ENCODE measurements at places on chromosomes 1 and 21.

GRCh38 chr21:34599534-34600101 lies 15.3 kb downstream of the RCAN1 start:
- no peak for DNase-seq

DNA sequence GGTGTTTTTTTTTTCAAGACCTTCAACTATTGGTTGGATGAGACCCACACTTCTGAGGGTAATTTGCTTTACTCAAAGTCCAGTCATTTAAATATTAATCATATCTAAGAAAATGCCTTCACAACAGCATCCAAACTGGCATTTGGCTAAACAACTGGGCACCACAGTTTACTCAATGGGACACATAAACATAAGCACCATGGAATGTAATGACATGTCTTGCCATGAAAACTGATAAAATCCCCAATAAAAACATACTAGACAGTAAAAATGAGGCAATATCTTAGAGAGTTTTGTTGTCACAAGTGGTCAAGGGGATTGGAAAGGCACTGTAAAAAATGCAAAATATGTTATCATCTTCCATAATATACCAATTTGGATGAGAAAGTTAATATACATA lies 838.8 kb upstream of the ADAMTS5 start:
- DNase-seq = no peak

- no peak for DNase-seq
These were observed 127.6 kb upstream of the VAMP3 start for GRCh38 chr1:7643530-7643929.

- DNase-seq = no peak
These were observed 11.0 kb downstream of the SFPQ start for GRCh38 chr1:35181790-35182455.

GRCh38 chr1:228490120-228491078 lies 3.2 kb downstream of the RNF187 start:
- DNase-seq = no peak

GRCh38 chr1:91833946-91834345 lies 52.0 kb downstream of the TGFBR3 start:
- DNase-seq = no peak

DNA sequence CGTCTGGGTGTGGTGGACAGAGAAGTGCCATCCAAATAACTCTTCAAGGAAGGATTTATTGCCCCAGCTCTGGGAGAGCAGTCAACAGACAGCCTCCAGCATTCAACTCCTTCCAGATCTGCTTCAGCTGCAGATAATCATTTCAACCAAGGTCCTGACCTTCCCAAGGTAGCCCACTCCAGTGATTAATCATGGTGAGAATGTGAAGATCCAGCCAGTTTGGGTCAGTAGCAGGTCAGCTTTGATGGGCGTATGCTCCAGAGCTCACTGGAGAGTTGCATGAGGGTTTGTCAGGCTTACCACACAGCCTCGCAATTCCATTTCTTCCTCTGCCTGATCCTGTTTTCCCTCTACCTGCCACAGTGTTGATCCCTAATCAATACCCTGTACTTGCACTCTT lies 214.5 kb upstream of the ZRANB2 start:
- DNase-seq = no peak

DNA sequence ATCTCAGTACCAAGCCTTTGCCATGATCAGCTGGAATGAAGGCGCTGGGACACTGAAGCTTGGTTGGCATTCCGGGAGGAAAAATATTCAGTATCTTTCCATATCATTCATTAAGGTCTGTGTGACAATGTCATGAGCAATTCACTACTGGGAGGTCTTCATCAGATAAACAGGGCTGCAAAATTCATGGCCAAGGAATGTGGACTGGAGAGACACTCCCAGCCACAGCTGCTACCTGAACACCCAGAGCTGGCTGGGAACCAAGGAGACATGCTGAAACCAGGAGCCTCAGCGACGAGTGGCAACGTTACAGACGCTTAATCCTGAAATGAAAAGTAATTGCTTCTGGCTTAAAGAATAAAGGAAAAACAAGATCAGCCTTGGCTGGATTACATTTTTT lies 30.6 kb upstream of the DDAH1 start:
- DNase-seq = no peak

DNA sequence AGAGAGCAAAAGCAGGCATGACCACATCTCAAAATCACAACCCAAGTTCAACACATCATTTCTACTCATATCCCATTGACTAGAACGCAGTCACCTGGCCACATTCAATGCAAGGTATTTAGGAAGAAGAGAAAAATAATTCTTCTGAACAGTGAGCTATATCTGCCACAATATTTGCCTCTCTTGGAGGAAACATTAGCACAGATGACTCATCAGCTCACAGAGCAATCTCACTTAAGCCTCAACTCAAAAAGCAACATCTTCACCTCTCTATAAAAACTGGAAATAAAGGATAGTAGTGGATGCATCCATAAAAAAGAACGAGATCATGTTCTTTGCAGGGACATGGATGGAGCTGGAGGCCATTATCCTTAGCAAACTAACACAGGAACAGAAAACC lies 143.9 kb upstream of the FMN2 start:
- no peak for DNase-seq

- DNase-seq = no peak
These were observed 14.6 kb upstream of the PKP1 start for GRCh38 chr1:201268604-201269151.

- no peak for DNase-seq
These were observed 7.1 kb downstream of the PSRC1 start for GRCh38 chr1:109275706-109276345.

GRCh38 chr1:19208710-19209438 lies 1.2 kb downstream of the UBR4 start:
- DNase-seq = no peak

- DNase-seq = no peak
These were observed 273.5 kb downstream of the GPR52 start for GRCh38 chr1:174721246-174721645.

DNA sequence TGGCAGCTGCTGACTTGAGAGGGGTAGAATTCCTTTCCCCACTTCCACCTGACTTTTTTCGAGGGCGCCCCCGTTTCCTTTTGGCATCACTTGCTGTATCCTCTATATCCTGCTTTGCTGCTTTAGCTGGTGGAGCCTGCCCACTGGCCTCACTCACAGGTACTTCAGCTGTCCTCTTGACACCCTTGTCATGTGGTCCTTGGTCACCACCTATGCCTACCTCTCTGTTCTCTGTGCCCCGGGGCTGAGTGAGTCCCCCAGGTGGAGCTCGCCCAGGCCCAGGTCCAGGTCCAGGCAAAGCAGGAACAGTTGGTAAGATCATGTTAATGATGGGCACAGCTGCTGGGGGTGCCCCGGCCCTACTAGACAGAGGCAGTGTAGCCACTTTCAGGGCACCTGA lies 4.5 kb downstream of the RFX5 start:
- no peak for DNase-seq

GRCh38 chr1:244027491-244028145 lies 23.5 kb upstream of the ZBTB18 start:
- DNase-seq = no peak

- DNase-seq = no peak
These were observed 22.5 kb upstream of the PKP1 start for GRCh38 chr1:201260648-201261311.
